NCI-H1092 (cell line): ENCODE measurements at places on chromosomes 4 and X.

GRCh38 chr4:185730849-185731608, 81.0 kb downstream of the SORBS2 start:
- no peak for DNase-seq

DNA sequence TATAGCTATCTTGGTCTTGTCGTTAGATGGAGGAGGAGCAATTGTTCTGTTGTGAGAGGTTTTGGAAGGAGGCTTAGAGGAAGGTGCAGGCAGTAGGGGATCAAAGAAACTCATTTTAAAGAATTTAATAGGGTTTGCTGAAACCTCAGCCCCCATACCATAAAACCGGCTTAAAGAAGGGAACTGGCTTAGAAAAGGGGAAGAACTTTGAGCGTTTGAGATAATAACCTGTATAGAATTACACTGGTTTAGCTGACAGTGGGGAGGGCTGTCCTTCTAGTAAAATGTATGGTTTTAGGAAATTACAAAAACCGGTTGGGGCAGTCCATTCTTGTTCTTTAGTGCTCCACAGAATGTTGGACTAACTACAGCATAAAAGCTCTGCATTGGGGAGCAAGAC, 128.1 kb downstream of the KDM6A start:
- no peak for DNase-seq

DNA sequence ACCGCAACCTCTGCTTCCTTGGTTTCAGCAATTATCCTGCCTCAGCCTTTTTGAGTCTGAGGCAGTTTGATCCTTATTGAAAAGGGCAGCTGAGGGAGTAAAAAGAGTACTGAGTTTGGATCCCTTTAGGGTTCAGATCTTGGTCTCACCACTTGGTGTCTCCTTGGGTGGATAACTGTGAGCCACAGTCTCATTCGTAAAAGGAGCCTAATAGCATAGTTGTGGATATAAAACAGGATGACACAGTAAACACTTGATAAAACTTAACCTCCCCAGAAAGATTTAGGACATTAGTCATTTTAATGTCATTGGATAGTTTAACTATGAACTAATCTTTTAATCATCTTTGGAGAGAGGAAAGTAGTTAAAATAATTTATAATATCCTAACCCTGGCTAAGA, 173.0 kb downstream of the ANK2 start:
- DNase-seq: no peak

DNA sequence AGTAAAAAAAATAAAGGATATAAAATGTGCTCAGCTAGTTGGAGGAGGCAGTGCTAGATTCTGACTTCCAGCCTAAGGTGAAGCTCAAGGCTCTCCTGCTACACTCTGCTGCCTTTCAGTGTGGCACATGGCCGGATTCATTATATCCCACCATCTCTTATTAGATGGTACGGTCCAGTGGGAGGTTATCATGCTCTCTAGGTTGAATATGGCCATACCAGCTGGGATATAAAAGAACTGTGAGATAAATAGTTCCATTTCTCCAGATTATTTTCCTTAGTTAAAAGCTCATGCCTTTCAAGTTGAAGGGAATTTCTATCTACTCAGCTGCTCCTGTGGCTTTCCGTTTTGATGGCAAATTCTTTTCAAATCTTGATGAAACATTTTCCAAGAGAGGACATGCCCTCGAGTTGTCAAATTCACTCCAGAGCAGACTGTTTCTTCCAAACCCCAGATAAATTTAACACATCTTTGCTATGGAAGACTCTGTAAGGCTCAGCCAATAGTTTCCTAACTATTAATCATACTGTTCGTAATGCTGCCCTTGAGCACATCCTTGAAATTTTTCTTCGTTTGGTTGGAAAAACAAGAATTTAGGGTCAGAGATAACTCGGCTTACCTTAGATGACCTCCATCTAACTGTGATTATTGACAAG, 2.2 kb upstream of the MGARP start:
- no peak for DNase-seq

- DNase-seq: peak; percentile 25
Measured at GRCh38 chrX:134658002-134658759, at the start of gene PLAC1. TSS of gene PLAC1 (minus strand) at chrX:134658471. CDS start at chrX:134566682, 91,789 bp downstream.

- no peak for DNase-seq
Measured at GRCh38 chr4:7703688-7704087, 236.0 kb downstream of the AFAP1 start.

GRCh38 chr4:105248613-105249012, 101.9 kb downstream of the TET2 start:
- DNase-seq: no peak

GRCh38 chrX:12971282-12972003, 3.5 kb upstream of the TMSB4X start:
- no peak for DNase-seq

DNA sequence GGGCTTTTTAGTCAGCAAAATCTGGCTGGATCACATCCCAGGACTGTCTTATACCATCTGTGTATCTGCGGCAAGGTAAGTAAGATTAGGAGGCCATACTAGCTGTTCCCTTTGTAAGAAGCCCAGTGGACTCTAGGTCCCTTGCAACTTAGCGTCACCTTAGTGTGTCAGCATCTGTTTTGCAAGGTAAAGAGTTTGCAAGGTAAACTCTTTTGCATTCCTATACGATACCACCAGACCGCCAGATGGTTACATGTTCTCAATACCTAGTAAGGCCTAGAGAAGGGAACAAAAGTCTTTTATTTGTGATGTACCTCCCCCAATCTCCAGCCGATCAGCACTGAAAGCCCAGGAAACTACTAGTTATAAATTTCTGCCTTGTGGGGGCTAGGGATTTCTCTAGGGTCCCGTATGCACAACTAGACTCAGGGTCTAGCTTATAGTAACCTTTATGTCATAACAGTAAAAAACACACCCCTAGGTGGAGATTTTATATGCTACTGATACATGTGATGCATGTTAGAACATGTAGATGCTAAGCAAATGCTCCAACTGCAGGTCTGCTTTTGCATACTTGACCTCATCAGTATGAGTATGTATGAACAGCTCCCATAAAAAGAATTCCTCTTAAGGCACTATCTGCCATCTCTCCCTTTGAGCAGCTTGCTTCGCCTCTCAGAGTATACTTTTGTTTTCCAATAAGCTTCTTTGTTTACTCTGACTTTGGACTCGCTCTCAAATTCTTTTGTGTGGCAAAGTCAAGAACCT, 78.4 kb downstream of the KCNIP4 start:
- DNase-seq: no peak

DNA sequence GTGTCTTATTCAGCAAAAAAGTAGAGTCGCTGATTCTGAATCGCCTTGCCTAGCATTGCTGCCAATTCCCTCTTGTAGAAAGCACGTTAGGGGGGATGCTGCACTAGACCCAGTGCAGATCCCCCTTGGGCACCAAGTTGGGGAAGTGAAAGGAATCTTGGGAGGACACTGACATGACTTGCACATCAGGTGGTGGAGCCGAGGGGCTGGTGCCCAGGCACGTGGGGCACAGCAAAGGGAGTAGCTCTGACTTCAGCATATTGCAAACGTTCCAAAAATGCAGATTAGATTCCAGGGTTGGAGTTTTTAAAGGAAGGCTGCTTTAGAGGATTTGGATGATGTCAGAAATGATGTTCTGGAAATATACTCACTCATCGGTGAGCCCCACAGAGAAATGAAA, 47.4 kb upstream of the GPM6B start:
- no peak for DNase-seq

- DNase-seq: peak; percentile 52
Measured at GRCh38 chr4:153154007-153154975, 50.0 kb upstream of the TRIM2 start.

GRCh38 chr4:139641218-139641617, 24.4 kb upstream of the MGST2 start:
- no peak for DNase-seq

GRCh38 chr4:821631-822030, 4.3 kb downstream of the CPLX1 start:
- DNase-seq: no peak

- DNase-seq: no peak
Measured at GRCh38 chrX:38500866-38501265, 60.5 kb upstream of the TSPAN7 start.

- DNase-seq: no peak
Measured at GRCh38 chrX:109740433-109740809, 7.4 kb upstream of the ACSL4 start.

- no peak for DNase-seq
Measured at GRCh38 chrX:28884823-28885222, 297.6 kb downstream of the IL1RAPL1 start.

DNA sequence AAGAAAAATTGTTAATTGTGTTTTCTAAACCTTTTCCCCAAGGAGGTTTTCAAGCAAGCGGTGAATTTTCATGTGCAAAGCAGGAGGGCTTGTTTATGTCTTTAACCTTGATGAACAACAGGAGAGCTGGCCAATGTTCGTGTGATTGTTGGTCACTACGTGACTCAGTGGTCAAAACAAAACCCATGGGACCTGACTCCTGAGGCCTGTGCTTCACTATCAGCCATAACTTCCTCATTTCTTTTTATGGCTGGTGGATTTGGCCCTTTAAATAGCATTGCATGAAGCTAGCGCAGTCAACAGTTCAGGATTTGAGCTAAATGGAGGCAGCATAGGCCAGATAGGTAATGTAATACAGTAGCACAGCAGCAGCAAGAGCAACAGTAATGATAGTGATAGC, 80.5 kb downstream of the MID1IP1 start:
- no peak for DNase-seq

GRCh38 chr4:43843501-43843900, 605.1 kb downstream of the KCTD8 start:
- no peak for DNase-seq

DNA sequence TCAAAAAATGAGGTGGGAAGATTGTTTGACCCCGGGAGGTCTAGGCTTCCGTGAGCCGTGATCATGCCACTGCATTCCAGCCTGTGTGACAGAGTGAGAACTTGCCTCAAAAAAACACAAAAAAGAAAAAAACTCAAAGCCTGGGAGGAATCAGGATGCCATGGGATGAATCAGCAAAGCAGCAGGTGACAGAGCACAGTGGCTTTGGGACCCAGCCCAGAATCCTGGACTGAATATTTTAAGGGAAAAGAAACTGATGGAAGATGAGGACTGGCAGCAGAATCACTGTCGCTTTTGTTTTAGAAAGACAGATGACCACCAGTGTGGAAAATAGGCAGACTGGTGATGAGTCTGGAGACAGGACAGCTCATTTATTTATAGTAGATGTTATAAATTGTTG, 16.6 kb downstream of the S100G start:
- DNase-seq: no peak

GRCh38 chrX:47560179-47560933, 649 bp upstream of the ARAF start:
- DNase-seq: no peak

DNA sequence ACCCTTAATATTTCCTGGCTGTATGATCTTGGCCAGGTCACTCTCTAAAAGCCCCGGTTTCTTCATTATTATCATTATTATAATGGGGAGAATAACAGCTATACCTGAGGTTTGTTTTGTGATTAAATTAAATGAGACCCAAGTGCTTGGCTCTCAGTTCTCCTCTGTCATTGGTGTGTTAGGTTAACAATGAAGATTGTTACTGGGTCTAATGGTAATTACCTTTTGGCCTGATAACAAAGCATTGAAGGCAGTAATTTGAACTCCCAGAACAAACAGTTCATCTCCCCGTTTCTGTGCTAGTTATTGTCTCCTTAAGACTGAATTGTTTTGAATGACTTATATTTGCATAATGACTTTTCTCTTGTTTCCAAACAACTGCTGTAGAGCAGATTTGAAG, 6.8 kb upstream of the ANAPC4 start:
- DNase-seq: no peak

DNA sequence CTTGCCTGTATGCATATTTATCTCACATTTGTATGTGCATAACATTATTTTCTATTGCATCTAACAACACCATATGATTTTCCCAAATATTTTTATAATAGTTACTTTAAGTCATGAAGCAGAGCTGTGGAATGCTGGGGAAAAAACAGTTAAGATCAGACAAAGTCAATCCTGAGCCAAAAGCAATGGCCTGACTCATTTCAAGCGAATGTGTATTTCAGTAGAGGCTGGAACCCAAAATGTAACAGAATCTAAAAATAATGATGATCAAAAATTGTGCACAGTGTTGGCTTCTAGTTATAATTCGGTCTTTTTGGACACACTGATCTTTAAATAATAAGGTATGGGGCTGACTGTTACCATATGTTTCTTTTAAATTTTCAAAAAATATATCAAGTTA, 516.2 kb upstream of the ADGRL3 start:
- DNase-seq: no peak

- no peak for DNase-seq
Measured at GRCh38 chr4:77593101-77593500, 12.5 kb upstream of the CXCL13 start.

DNA sequence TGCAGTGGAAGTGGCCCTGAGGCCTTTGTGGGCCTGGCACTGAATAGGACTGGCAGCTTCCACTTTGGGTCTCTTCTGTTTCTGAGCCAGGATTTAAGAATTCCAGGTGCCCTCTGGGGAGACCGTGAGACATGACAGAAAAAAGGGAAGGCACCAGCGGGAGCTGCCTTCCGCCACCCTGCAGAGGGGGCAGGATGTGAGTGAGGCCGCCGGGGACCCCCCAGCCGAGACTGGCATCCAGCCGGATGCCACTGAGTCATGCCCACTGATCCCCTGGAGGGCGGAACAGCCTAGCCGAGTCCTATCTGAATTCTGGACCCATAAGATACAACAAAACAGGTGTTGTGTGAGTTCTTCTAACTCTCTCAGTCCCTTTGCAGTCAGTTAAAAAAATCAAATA, 41.3 kb downstream of the C4orf50 start:
- no peak for DNase-seq

DNA sequence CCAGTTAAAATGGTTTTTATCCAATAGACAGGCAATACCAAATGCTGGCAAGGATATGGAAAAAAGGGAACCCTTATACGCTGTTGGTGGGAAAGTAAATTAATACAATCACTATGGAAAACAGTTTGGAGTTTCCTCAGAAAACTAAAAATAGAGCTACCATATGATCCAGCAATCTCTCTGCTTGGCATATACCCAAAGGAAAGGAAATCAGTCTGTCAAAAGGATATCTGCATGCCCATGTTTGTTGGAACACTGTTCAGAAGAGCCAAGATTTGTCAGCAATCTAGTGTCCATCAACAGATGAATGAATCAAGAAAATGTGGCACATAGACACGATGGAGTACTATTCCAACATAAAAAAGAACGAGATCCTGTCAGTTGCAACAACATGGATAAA, 91.0 kb upstream of the SH3RF1 start:
- no peak for DNase-seq

DNA sequence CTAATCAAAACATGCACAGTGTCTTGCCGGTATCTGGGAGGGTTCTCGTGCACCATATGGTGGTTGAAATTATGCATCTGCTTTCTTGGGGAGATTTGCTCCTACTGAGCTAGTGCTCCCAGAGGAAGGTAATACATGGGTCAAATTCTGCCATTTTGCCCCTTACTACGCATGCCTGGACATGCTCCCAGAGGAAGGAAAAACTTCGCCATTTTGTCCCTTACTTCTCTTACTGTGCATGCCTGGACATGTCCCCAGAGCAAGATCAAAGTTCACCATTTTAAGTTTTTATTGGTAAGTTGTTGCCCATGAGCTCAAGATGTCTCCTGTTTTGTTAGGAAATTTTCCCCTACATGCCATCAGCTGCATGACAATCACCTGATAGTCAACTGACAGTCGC, 252.1 kb upstream of the KLHL4 start:
- no peak for DNase-seq

GRCh38 chr4:177308125-177308524, 1.5 kb upstream of the NEIL3 start:
- DNase-seq: no peak

GRCh38 chr4:86055898-86056297, 304.0 kb downstream of the MAPK10 start:
- no peak for DNase-seq
